ENCODE measurements at places on chromosomes 3 and 15.

GRCh38 chr3:46926871-46927717 lies 49.5 kb downstream of the CCDC12 start:
- DNase-seq = no peak

GRCh38 chr15:41039121-41039520 lies 77.0 kb downstream of the INO80 start:
- no peak for DNase-seq

GRCh38 chr15:63487076-63487757 lies 17.2 kb upstream of the USP3 start:
- peak; percentile 75 for DNase-seq

- DNase-seq = no peak
Measured at GRCh38 chr3:30241721-30242120, 364.7 kb upstream of the TGFBR2 start.
